ENCODE measurements at places on chromosomes 1 and 21.

GRCh38 chr1:203465948-203466347, 9.7 kb upstream of the PRELP start:
- H3K36me3 ChIP-seq = no peaks in the 10 kb centered on the region
- no peaks in the 10 kb centered on the region for H3K27me3 ChIP-seq
- no peak for DNase-seq
- H3K4me1 ChIP-seq = no peaks in the 10 kb centered on the region
- no peak overlapping the region for H3K4me3 ChIP-seq
- H3K27ac ChIP-seq = no peak overlapping the region

GRCh38 chr1:172179918-172180317, 240.6 kb upstream of the C1orf105 start:
- H3K4me1 ChIP-seq = peaks cover 7% of the 10 kb centered on the region
- no peaks in the 10 kb centered on the region for H3K27me3 ChIP-seq
- no peak overlapping the region for H3K4me3 ChIP-seq
- no peak for DNase-seq

DNA sequence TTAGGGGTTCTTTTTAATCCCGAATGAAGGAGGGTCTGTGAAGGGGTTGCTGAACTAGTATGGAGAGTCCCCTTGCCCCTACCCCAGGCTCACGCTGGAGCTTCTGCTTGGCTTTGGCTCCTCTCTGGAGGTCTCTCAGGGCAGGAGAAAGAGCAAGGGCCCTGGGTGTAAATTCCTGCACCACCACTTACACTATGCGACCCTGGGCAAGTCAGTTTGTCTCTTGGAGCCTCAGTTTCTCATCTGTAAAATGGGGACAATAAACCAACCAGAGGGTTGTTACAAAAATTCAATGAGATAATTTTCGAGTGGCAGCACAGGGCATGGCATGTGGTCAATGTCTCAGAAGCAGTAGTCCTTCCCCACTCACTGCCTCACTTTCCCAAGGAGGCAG, 11.4 kb downstream of the FOXO6 start:
- no peak overlapping the region for H3K27ac ChIP-seq
- DNase-seq = no peak
- no peak overlapping the region for H3K4me3 ChIP-seq
- H3K4me1 ChIP-seq = no peaks in the 10 kb centered on the region
- no peaks in the 10 kb centered on the region for H3K27me3 ChIP-seq

GRCh38 chr1:85583611-85584263, 3.2 kb downstream of the CCN1 start:
- peaks cover 16% of the 10 kb centered on the region for H3K27me3 ChIP-seq
- no peaks in the 10 kb centered on the region for H3K36me3 ChIP-seq
- DNase-seq = no peak
- H3K4me3 ChIP-seq = no peak overlapping the region
- peaks cover 9% of the 10 kb centered on the region for H3K4me1 ChIP-seq

- no peaks in the 10 kb centered on the region for H3K4me1 ChIP-seq
- no peaks in the 10 kb centered on the region for H3K36me3 ChIP-seq
- no peak overlapping the region for H3K27ac ChIP-seq
- no peaks in the 10 kb centered on the region for H3K27me3 ChIP-seq
- no peak overlapping the region for H3K4me3 ChIP-seq
These were observed 81.7 kb upstream of the RALGPS2 start for GRCh38 chr1:178643349-178643748.

- H3K36me3 ChIP-seq = no peaks in the 10 kb centered on the region
- H3K4me1 ChIP-seq = peaks cover 14% of the 10 kb centered on the region
- no peaks in the 10 kb centered on the region for H3K27me3 ChIP-seq
- H3K27ac ChIP-seq = no peak overlapping the region
These were observed 16.7 kb downstream of the STYXL2 start for GRCh38 chr1:167110586-167110985.

- no peak overlapping the region for H3K4me3 ChIP-seq
- no peak overlapping the region for H3K27ac ChIP-seq
- no peaks in the 10 kb centered on the region for H3K4me1 ChIP-seq
- no peaks in the 10 kb centered on the region for H3K36me3 ChIP-seq
These were observed 551.3 kb downstream of the KCNT2 start for GRCh38 chr1:196056966-196057365.

DNA sequence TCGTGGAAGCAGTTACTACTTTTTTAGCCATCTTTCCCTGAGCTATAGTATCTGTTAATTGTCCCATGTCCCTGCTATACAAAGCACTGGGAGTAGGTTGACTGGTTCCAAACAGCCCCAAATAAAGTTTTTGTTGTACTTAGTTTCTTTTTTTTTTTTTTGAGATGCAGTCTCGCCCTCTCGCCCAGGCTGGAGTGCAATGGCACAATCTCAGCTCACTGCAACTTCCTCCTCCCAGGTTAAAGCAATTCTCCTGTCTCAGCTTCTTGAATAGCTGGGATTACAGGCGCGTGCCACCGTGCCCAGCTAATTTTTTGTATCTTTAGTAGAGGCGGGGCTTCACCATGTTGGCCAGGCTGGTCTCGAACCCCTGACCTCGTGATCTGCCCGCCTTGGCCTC, 3.3 kb downstream of the NCSTN start:
- H3K27ac ChIP-seq = no peak overlapping the region
- H3K27me3 ChIP-seq = no peaks in the 10 kb centered on the region
- H3K36me3 ChIP-seq = peaks cover 40% of the 10 kb centered on the region
- no peak overlapping the region for H3K4me3 ChIP-seq
- peaks cover 12% of the 10 kb centered on the region for H3K4me1 ChIP-seq
- DNase-seq = no peak

GRCh38 chr1:85189120-85189519, 11.7 kb downstream of the SYDE2 start:
- no peak overlapping the region for H3K4me3 ChIP-seq
- no peaks in the 10 kb centered on the region for H3K36me3 ChIP-seq
- DNase-seq = no peak
- no peaks in the 10 kb centered on the region for H3K4me1 ChIP-seq
- H3K27me3 ChIP-seq = no peaks in the 10 kb centered on the region

GRCh38 chr1:43754892-43755291, 47.6 kb downstream of the ST3GAL3 start:
- DNase-seq = no peak
- H3K4me3 ChIP-seq = no peak overlapping the region
- no peaks in the 10 kb centered on the region for H3K36me3 ChIP-seq
- H3K27ac ChIP-seq = no peak overlapping the region
- H3K4me1 ChIP-seq = no peaks in the 10 kb centered on the region

Data from effector memory CD4-positive, alpha-beta T cell (primary cell).